ENCODE measurements at places on chromosomes 6 and 20.

DNA sequence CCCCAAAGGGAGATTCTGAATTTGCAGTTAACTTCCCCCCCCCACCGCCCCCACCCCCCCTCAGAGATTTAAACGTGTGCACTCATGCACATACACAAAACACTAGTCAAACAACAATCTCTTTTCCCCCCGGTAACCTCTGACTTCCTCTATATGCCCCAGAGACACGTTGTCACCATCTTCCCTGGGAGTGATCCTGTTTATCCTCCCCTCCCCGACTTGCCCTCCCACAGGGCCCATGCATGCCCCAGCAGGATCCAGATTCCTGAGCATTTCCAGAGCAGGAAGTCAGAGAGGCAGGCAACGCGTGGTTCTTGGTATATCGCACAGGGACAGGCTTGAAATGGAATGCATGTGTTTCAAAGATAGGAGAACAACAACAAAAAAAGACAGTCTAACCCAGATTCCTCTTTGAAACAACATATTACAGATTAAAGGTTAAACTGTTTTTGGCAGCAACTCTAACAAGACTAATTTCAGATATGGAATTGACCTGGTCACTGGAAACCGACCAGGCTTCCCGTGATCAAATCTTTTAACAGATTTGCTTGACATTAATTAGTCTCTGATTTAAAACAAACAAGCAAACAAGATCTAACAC, 1.3 kb downstream of the BLCAP start:
- no peak for DNase-seq

GRCh38 chr6:70980727-70981126, 23.9 kb upstream of the B3GAT2 start:
- DNase-seq = no peak

- no peak for DNase-seq
Measured at GRCh38 chr20:25278636-25279361, 30.9 kb downstream of the PYGB start.

- DNase-seq = no peak
Measured at GRCh38 chr6:160118620-160119229, 2.9 kb upstream of the SLC22A1 start.

GRCh38 chr6:169555971-169556617, 145.7 kb downstream of the WDR27 start:
- DNase-seq = no peak

GRCh38 chr6:25229671-25230321, 49.4 kb upstream of the CARMIL1 start:
- no peak for DNase-seq

DNA sequence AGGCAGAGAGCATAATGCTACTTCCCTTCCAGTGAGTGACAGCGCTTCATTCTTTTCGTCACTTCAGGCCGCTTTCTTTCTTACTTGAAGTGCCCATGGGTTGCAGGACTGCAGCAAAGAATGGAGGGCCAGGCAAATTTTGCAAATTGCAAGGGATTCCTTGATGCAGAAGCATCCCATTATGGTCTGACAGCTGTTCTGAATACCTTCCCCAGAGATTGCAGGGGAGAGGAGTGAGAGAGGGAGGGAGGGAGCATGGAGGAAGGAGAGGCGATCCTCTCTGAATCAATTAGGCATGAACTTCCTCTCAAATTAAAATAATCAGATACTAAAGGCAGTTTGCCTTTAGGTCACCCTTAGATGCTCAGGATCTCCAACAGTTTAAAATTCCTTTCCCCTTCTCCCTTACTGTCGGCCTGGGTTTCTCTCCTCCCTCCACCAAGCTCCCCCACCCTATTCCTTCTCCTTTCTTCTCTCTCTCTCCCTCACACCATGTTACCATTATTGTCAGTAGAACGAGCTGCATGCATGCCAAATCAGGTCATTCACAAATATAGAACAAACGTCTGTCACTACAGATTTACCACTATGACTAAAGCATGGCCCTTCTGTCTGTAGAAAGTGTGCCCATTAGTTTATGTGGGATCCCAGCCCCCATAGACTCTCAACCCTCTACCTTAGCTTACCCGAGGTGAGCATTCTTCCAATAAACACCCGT, 289.2 kb downstream of the CD83 start:
- DNase-seq = no peak

DNA sequence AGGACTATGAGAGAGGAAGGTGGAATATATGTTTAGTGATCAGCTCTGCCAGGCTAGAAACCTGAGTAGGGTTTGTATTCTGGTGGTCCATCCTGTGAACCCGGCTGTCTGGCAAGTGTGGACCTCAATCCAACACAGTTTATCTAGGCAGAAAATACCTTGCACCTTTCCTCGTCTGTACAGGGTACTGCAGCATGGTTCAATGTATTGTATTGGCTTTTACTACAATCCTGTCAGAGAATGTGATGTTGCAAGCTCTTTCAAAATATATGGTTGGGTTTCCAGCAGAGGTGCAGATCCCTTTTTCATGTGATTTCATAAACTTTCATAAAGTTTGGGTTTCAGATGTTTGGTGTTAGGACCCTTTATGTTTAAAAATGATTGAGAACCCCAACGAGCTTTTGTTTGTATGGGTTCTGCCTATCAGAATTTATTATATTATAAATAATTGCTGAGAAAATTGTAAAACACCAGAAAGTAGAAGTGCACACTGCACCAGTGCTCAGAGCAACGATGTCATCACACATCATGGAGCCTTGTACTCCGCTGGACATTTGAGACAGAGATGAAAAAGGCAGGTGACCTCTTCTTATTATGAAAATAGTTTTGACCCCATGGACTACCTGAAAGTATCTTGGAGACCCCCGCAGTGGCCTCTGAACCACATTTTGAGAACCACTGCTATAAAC, 106.6 kb downstream of the RTN4IP1 start:
- no peak for DNase-seq
